Left cardiac atrium (tissue), 4 donors: ENCODE measurements at places on chromosomes 13 and 19. TPM values are rescaled to one million over a fixed set of nuclear protein-coding genes. Genes with fewer than 3 reads are reported as not detected.

SIGLEC8 gene
- total RNA-seq: not detected

ERICH6B gene
- not detected for total RNA-seq

DNA sequence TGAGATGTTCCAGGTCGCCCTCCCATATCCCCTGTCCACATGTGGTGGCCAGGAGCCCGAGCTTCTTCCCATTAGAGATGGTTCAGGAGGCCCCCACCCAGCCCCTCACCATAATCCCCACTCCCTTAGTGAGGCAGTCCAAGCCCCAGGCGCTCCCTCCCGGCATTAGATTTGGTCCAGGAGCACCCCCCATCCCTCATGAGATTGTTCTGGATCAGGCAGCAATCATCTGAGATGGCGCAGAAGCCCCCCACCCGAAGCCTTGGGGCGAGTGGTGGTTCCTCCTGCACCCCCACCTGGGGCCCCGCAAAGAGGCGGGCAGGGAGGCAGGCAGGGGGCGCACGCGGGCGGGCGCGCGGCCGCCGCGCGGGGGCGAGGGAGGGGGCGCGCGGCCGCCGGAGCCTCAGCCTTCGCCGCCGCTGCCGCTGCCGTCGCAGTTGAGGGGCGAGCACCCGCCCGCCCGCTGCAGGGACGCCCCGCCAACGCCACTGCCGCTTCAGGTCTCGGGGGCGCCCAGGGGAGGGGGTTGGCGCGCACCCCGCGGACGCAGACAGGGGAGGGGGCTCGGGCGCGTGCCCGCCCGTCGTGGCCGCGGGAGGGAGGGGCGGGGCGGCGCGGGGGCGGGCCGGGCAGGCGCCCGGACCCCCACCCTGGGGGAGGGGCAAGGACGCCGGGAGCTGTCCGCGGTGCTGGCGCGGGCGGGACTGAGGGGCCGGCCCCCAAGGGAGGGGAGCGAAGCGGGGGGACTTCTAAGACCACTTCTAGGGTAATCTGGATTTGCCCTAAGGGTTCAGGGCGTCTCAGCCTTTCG, 46.4 kb upstream of the SHKBP1 start:
- DNase-seq: no peak

- no peak for DNase-seq
These were observed 42.0 kb upstream of the GGACT start for GRCh38 chr13:100630555-100630954.

DNA sequence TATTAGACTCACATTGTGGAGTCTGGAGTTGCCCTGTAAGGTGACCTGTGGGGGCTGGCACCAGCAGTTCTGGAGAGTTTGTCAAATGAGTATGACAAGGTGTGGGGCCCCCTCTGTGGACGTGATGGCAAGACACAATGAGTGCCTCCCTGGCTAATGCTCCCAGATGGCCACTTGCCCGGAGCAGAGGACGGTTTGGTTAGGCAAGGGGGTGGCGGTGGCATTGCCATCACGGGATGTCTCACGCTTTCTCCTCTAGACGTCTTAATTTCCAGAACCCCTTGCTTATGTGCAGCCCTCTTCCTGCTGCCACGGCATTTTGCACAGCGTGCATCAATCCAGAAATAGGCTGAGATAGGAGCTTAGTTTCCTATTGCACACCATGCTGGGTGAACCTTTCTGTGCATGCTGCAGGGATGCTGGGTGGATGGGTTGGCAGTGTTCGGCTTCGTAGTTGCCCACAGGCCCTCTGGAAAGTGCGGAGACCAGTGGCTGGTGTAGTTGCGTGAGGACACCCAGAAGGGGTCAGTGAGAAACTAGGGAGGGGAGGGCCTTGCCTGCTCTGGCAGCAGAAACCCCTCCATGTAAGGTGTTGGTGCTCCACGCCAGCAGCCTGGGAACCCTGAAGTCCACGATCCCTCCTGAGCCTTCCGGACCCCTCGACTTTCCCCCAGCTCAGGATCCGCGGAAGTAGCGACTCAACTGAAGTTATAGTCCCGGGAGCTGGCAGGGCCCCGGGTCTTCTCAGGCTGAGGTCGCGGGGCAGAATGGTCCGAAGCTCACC, 18.1 kb upstream of the LRP3 start:
- DNase-seq: peak; percentile 43

DNA sequence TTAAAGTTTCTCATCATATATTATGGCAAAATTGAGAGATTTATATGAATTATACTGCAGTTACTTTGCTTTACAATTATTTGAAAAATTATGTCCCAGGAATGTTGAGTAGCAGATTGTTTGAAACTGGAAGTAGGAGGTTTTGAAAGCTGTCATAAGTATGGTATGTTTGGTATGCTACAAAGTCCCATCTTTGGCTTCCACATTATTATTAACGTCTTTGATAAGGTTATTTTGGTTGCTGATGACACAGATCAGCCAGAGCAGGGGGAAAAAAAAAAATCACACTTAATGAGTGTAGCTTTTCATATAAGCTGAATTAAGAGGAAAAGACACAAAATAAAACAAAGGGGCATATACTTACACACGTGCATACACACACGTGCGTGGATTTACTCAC, 130.1 kb downstream of the SLITRK1 start:
- no peak for DNase-seq

MAP3K10 gene
- total RNA-seq: 17.3 TPM

DNA sequence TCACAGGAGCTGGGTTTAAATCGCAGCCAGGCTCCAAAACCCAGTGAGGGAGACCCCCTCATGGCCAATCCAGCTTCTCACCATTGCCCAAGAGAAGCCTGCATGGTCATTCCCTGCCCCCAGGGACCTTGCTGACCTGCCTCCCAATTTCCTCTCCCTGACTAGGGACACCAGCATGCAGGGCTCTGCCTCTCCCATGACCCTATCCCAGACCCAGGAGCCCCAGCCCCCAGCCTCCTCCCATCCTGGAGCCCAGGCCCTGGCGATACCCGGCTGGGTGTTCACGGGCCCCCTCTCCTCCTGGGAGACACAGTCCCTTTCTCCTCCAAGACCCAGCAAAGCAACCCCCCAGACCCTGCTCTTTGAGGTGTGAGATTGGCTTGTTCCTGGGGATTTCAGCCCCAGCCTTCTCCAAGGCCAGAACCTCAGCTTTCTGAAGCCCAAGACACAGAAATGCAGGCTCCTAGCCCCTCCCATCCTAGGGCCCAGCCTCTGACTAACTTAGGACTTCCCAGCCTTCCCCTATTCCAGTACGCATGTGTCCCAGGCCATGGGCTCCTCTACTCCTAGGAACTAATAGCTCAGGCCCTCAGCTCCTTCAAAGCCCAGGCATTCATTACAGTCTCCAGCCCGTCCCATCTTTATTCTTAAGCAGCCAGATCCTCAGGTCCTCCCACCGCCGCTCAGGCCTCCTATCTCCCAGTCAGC, 1.1 kb downstream of the GYS1 start:
- DNase-seq: peak; percentile 76

DPRX gene
- not detected for total RNA-seq

DNA sequence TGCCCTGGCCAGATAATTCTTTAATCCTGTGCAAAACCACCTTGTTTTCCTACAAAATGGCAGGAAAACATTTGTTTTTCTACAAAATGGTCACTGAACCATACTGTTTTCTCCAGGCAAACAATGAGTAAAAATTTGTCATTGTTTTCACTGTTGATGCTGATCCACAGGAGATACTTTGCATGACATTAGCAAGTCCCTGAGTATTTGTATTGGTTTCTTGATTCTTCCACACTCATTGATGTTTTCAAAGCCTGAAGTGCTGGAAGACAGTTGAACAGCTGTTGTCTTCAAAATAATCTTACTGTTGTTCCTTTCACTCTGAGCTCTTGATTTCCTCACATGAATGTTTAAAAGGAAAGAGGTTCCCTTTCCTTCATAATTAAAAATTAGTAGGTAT, 123.1 kb upstream of the HTR2A start:
- DNase-seq: no peak

- DNase-seq: no peak
These were observed 29.8 kb upstream of the RAP2A start for GRCh38 chr13:97403893-97404750.

GRWD1 gene
- total RNA-seq: 24.9 TPM

CASP14 gene
- not detected for total RNA-seq

GRCh38 chr13:65725006-65725405, 1505.1 kb downstream of the PCDH9 start:
- no peak for DNase-seq

PROZ gene
- total RNA-seq: not detected

OR7C1 gene
- total RNA-seq: not detected

DNA sequence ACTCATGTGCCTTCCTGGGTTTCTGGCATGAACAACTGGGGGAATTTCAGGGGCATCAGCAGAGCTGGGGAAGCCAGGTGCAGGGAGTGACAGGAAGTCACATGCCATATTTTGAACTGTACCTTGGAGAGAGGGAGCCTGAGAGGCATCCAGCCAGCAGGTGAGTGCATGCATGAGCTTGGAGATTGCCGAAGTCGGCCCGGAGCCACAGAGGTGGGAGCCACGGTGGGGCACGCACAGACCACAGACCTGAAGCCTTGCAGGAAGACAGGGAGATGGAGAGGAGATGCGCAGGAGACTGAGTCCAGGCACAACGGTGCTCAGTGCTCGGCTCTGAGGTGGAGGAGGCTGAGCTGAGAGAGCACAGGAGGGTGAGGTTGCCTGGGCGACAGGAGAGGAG, 55.1 kb downstream of the CDADC1 start:
- DNase-seq: no peak

GRCh38 chr19:21508198-21508597, 2.8 kb downstream of the ZNF429 start:
- DNase-seq: no peak

POSTN gene
- 18.0 TPM for total RNA-seq

- DNase-seq: peak; percentile 74
These were observed 36.1 kb downstream of the ACTN4 start for GRCh38 chr19:38683393-38684077.

GRCh38 chr19:45653634-45654033, 14.4 kb upstream of the GIPR start:
- no peak for DNase-seq

DNA sequence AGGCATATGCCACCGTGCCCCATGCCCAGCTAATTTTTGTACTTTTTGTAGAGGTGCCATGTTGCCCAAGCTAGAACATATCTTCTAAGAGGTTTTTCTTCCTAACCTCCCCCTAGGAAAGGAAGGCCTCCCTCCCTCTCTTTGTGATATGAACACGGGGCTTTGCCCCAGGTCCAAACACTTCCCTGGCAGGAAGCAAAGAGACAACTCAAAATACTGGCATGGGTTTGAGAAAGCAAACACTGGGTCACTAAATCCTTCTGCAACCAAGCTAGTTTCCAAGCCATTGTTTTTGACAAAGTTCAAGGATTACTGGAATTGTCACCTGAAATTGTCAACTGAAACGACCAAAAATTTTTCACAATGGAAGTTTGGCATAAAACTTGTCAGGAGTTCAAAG, 8.8 kb downstream of the CC2D1A start:
- no peak for DNase-seq

OLFM2 gene
- 9.0 TPM for total RNA-seq

MEDAG gene
- 9.6 TPM for total RNA-seq

MED16 gene
- 25.4 TPM for total RNA-seq

SPTBN4 gene
- 4.8 TPM for total RNA-seq

ZNF571 gene
- total RNA-seq: 3.4 TPM

- DNase-seq: peak; percentile 44
These were observed 36.0 kb downstream of the BRD4 start for GRCh38 chr19:15296353-15296752.

DNA sequence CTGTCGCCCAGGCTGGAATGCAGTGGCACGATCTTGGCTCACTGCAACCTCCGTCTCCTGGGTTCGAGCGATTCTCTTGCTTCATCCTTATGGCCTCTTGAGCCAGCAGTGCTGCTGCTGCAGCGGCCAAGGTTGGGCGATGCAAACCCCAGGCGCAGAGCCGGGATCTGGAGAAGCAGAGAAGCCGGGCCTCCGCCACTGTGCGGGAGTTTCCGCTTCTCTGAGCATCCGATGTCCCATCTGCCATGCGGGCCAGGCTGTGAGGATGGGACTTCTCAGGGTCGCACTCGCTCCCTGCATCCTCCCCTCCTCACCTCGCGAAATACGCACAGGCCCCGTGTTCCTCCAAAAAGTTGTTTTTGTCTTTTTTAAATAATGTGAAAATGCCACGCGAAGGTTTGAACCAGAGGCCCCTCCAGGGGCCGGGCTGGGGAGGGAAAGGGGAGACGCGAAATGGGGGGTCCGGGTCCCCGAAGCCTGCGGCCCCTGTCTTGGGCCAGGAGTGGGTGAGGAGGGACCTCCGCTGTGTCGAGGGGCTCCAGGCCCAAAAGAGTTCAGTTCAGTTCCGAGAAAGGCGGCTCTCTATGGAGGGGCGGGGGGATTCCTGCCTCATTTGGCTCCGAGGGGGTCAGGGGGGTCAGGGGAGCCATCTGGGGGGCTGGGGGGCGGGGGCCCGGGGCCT, 15.9 kb downstream of the CYTH2 start:
- no peak for DNase-seq

- no peak for DNase-seq
These were observed 29.6 kb upstream of the CCNE1 start for GRCh38 chr19:29782260-29782580.

KCNC3 gene
- total RNA-seq: 2.7 TPM

DNA sequence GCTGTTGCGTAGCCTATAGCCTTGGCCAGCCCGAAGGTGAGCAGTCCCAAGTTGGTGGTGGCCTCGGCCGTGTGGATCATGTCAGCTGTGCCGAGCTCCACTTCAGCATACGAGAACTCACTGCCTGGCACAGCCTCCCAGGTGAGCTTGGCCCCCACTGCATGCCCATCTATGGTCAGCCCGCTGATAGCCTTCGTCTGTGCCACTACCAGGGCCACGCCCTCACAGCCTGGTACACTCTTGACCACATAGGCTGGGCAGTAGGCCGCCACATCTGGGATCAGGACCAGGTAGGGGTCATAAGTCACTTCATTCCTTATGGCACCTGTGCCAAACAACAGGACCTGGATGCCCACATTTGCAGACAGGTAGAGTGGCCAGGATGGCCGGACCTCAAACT, 7.4 kb downstream of the FCGBP start:
- no peak for DNase-seq

DNA sequence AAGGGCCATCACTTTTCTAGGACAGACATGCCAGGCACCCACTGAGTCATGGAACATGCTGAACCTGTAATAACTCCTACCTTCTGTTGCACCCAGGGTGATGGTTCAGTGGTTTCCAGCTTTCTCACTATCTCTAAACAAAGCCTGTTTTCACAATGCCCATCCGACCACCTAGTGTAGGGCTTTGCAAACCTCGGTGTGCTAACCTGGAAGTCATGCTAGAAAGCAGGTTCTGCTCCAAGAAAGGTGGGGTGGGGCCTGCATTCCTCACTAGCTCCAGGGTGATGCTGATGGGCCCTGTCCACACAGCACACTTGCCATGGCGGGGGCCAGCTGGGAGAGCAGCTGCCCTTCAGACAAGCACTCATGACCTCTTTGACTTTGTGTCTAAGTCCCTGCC, 43.4 kb downstream of the COL4A2 start:
- no peak for DNase-seq

CCNE1 gene
- total RNA-seq: 1.8 TPM

- DNase-seq: no peak
These were observed 97.6 kb upstream of the DACH1 start for GRCh38 chr13:71964491-71965100.

- DNase-seq: no peak
These were observed 152.5 kb downstream of the COL4A1 start for GRCh38 chr13:110154410-110154933.

LAIR1 gene
- total RNA-seq: 16.2 TPM
